ENCODE measurements at places on chromosomes 16 and 17.

DNA sequence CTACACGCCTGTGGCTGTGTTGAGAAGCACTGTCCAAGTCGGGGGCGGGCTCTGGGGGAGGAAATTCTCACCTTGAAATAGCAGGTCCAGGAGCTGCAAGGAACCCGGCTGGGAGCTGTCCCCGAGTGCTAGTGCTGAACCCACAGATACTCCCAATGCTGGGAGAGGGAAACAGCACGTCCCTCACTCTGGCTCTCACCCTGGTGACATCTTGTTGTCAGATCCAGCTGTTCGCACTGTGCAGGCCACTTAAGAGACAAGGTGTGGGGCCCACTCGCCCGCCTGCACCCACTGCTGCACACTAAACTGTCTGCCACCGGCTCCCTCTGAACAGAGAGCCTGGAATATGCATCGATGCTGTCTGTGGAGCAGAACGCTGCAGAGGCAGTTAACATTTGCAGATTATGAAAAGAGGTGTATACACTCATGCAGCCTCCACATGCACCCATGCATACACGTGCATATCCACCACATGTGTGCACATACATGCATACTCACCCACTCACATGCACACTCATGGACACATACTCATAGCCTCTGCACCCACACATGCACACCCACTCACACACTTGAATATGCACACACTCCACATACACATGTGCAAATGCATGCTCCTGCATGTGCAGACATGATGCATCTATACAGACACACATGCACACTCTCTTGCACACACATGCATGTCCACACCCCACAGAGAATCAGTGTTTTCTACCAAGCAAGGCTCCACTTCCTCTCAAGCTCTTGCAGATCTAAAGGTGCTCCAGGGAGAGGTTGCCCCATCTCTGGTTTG is 42.0 kb downstream of the MGAT5B start:
- DNase-seq = no peak

DNA sequence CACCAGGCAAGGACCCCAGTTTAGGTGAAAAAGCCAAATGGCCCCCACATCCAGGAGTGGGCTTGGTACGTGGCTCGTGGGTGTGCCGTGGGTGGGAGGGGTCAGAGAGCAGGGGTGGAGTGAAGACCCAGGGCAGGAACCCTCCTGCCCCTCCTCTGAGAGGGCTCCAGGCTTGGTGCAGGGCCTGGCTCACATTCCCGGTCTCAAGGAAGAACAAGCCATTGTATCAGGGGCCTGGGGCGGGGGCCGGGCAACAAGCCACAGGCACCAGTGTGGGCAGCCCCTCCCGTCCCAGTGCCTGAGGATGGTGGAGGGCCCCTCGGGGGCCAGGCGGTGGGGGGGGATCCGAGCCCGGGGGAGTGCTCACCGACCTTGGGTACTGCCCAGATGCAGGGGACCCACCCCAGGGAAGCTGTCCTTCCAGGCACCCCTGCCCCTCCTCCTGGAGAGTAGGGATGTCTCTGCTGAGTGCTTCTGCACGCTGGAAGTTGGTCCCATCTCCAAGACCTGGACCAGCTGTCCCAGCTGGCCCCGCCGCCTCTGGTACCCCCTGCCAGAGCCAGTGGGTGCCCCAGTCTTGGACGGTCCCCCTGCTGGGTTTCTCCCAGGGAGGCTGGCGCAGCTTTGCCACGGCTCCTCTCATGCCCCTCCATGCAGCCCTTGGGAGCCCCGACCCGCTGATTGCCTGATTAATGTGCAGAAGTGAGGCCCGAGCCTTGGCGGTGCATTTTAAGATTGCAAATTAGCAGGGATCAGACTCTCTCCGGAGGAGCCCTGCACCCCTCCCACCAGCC is 83.7 kb downstream of the RTN4RL1 start:
- DNase-seq = no peak

- DNase-seq = no peak
These were observed 4.7 kb upstream of the CD2BP2 start for GRCh38 chr16:30359871-30360170.

- no peak for DNase-seq
These were observed 22.6 kb downstream of the COG1 start for GRCh38 chr17:73215447-73215846.

GRCh38 chr16:81838794-81839193 is 59.7 kb downstream of the PLCG2 start:
- no peak for DNase-seq

DNA sequence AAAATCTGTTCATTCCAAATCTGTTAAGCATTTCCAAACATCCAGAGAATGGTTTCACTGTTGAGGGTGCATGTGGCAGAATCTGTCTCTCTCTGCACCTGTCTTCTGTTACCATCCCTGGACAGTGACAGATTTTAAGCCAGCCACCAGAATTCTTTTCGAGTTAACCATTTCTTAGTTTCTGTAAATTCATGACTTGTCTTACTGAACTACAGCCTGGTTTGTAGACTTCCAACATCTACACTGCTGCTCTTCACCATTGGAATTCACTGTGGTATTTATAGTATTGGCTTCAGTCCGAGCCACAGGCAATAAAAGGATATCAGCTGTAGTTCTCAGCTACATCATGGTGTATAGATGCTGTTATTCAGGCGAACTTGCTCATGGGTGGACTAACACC is 47.6 kb downstream of the GOSR1 start:
- no peak for DNase-seq

DNA sequence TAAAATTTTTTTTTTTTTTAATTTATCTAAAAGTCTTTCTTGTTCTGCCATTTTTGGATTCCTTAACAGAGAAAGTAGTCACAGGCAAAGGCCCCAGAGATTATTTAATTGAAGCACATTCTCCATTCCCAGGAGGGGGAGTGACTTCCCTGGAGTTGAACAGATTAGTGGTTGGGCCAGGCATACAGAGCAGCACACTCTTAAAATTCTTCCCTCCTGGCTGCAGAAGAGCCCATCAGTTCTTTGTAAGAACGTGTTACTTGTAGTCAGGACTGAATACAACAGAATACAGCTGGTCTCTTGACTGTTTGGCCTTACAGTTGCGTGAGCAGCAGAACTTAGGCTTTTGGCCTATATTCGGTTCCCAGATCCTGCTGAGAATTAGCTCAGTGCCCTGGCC is 1.8 kb downstream of the ALKBH5 start:
- no peak for DNase-seq

DNA sequence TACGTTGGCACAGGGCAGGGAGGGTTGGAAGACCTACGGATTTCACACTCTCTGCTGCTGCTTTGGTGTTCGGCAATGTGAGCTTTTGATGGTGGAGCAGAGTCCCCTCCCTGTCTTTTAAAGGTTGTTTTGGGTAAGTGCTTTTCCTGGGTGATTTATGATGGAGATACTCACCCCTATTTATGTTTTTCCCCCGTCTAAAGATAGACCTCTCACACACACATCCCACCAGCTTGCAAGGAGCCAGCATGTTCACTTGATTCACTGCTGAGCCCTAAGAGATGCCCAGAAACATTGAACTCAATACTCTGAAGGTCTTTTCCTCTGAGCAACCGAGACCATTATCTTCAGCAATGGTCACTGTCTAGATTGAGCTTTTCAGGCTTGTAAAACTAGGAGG is 8.3 kb downstream of the RBFOX1 start:
- no peak for DNase-seq

- no peak for DNase-seq
These were observed 17.6 kb downstream of the C16orf74 start for GRCh38 chr16:85733155-85733838.

DNA sequence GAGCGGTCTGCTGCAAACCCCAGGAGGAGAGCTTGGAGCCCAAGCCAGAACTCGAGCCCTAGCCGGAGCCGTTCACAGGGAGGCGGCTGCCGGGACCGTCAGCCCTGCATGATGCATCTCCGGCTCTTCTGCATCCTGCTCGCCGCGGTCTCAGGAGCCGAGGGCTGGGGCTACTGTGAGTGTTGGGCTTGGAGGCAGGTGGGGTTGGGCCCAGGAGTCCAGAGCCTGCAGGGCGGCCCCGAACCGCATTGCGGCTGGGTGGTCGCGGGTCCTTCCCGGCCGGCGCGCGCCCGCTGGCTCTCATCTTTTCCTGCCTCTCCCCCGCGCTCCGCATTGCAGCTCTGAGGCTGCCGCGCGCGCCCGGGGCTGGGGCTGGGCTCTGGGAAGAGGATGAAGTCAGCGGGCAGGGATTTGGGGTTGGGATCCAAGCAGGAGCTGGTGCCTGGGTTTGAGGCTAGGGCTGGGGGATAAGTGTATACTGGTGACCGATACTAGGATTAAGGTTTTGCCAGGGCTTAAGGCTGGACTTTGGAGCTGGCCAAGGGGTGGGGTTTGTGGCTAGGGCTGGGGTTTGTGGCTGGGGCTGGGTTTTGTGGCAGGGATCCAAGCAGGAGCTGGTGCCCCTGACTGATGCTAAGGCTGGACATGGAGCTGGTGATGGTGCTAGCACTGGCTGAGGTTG is 532 bp downstream of the CNTNAP1 start:
- no peak for DNase-seq

- no peak for DNase-seq
These were observed 834 bp downstream of the CDH8 start for GRCh38 chr16:62035115-62036092.

GRCh38 chr17:18094409-18094807 is 6.7 kb downstream of the DRG2 start:
- DNase-seq = no peak

DNA sequence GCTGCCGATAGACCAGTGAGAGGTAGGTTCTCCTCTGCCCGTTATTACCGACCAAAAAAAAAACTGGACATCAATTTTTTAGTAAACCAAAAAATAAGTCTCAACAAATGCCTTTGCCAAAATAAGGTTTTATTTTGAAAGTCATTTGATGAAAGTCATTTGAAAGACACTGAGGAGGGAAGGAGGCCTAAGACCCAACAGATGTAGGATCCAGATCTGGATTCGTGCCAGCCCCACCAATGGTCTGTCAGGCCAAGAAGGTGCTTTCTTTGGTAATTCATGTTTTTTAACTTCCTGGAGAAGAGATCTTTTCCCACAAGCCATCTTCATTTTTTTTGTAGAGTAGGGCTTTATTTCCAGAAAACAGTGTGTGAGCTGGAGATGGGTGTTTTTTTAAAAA is 18.1 kb downstream of the NTAN1 start:
- no peak for DNase-seq

GRCh38 chr16:31253642-31254045 is 6.1 kb upstream of the ITGAM start:
- no peak for DNase-seq

GRCh38 chr17:56290101-56290801 is 137.0 kb downstream of the ANKFN1 start:
- no peak for DNase-seq

GRCh38 chr16:13961099-13961811 is 41.3 kb downstream of the ERCC4 start:
- DNase-seq = no peak

GRCh38 chr16:83721676-83722075 is 86.1 kb upstream of the HSBP1 start:
- DNase-seq = no peak

- no peak for DNase-seq
These were observed 16.3 kb upstream of the MYO15B start for GRCh38 chr17:75571197-75571884.

DNA sequence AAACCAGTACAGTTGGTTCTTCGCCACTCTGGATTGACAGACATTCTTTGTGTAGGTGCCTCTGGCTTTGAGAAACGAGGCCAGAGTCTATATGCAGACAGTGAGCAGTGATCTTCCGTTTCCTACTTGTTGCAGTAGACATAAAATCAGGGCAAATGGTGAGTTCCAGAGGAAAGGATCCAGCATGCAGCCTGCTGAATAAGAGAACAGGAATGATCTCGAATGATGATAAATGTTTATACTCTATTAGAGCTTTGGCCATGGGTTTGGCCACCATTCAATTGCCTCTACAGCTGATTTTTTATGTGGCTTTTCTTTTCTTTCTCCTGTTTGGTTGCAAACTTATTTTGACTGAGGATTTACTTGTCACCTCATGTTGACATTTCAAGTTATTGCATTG is 286.7 kb downstream of the IRX3 start:
- DNase-seq = no peak

DNA sequence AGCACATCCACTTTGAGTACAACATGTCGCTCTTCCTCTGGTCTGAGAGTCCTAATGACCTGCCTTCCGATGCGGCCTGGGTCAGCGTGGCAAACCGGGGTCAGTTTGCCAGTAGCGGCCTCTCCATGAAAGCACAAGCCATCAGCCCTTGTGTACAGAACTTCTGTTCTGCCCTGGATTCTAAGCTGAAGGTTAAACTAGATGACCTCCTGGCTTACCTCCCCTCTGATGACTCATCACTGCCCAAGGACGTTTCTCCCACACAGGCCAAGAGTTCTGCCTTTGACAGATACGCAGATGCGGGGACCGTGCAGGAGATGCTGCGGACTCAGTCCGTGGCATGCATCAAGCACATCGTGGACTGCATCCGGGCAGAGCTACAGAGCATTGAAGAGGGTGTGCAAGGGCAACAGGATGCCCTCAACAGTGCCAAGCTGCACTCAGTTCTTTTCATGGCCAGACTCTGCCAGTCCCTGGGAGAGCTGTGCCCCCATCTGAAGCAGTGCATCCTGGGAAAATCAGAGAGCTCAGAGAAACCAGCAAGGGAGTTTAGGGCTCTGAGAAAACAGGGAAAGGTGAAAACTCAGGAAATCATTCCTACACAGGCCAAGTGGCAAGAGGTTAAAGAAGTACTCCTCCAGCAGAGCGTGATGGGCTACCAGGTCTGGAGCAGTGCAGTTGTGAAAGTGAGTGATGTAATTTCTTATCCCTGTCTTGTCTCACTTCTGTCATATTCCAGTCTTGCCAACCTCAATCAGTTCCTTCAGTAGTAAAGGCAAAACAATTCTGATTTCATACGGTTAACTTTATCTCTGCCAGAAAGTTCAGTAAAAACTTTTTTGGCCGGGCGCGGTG is 8.6 kb downstream of the COG1 start:
- DNase-seq = no peak

GRCh38 chr17:61179380-61179806 is 220.2 kb upstream of the TBX2 start:
- DNase-seq = no peak

GRCh38 chr17:36705874-36706731 is 104.7 kb downstream of the MRM1 start:
- DNase-seq = no peak

- DNase-seq = no peak
These were observed 44.1 kb upstream of the MYH10 start for GRCh38 chr17:8674344-8675305.

DNA sequence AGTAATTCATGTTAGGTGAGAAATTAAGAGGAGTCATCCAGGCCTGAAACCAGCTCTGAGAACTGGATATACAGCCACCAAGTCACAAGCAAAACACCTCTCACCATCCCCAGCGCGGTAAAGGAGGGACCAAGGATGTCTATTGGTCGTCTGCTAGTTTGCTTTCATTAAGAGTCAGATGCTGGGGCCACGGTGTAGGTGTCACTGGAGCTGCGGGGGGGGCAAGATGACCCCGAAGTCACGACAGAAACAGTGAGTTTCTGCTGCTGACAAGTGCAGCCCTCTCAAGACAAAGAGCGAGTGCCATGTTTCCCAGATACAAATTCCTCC is 790 bp downstream of the NCBP3 start:
- DNase-seq = no peak

Measured in stimulated activated CD8-positive, alpha-beta memory T cell treated with anti-CD3 and anti-CD28 coated beads, Interleukin-4, amount 100 ng/mL, for 1 hour (primary cell).